RWPE1 (cell line): ENCODE measurements at places on chromosomes 11 and 22.

DNA sequence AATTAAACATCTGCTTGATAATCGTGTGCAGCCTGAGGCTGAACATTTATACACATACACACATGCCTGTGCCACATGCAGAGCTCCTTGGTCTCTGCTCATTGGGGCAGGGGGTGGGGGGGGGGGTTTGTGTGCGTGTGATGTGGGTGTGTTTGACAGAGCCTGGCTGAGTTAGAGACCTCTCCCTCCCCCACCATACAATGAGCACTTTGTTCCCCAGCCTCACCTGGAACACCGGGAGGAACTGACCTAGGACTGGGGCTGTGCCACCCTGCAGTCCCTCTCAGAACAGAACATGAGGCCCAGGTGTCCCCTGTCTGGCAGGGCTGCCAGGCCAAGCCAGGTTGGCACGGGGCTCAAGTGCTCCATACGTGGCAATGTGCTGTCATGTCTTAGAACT lies 96.6 kb downstream of the TP53I11 start:
- no peak for DNase-seq

GRCh38 chr11:102800767-102801166 lies 2.8 kb upstream of the MMP1 start:
- no peak for DNase-seq

DNA sequence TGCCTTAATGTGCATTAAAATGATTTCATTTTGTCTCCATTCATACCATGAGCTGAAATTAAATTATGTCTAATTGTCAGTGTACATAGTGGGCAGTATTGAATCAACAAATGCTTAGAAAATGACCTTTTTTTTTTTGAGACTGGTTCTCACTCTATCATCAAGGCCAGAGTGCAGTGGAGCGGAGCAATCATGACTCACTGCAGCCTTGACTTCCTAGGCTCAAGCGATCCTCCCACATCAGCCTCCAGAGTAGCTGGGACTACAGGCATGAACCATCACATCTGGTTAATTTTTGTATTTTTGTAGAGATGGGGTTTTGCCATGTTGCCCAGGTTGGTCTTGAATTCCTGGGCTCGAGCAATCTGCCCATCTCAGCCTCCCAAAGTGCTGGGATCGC lies 117.0 kb upstream of the BLID start:
- no peak for DNase-seq

DNA sequence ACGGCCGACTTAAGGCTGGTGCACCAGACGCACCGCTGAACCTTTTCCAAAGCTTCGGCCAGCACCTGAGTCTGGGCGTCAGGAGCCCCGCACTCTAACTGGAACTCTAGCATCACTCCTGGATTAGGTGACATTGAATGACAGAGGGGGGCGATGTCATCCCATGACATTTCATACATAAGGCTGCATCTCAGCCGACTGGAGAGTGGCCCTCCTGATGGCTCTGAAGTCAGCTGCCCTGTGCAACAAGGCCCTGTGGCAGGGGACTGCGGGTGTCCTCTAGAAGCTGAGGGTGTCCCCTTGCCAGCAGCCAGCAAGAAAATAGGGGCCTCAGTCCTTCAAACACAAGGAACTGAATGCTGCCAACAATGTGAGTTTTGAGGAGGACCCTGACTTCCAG lies 10.1 kb upstream of the FADS3 start:
- DNase-seq = no peak

- no peak for DNase-seq
Measured at GRCh38 chr11:71307811-71308645, 55.7 kb upstream of the SHANK2 start.

DNA sequence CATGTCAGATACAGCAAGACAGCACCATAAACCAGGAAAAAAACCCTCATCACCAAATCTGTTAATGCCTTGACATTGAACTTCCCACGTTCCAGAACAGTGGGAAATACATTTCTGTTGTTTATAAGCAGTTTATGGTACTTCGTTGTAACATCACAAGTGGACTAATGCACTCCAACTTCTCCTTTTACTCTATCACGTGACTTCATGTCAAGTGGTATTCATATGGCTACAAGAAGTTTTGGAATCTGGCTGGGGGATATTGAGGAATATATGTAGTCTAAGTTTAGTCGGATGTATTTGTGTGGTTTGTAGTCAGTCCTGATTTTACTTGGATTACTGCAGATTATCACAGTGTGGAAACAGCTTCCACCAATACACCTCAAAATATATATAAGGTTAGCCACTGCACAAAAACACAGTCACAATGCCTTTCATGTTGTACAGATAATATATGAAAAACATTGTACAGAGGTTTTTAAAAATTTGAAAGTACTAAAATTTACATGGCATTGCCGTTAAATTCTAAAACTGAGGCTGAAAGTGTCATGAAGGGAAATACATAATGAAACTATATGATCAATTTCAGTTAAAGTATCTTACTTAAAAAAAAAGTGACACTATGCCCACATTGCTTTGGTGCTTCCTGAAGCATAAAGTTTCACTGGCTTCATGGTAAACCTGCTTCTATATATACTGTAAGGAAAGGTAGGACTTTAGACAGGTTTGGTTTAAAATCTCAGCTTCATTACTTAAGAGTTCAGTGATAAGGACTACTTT lies 134.1 kb downstream of the CASP12 start:
- no peak for DNase-seq

- DNase-seq = no peak
Measured at GRCh38 chr11:13552784-13553183, 57.0 kb upstream of the PTH start.

DNA sequence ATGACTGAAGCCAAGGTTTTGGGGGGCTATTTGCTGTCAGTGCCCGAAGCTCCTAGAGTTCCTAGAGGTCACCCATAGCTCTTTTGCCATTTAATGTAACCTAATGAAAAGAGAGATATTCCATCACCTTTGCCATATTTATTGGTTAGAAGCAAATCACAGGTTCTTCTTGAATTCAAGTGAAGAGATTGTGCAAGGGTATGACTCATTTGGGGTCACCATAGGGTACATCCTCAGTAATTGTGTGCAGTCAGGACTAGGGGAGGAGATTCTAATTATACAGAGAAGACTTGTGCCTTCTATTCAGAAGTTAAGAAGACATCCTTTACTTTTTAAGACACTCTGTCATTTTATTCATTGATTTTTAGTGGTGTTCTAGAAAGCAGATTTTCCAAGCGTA lies 6.9 kb upstream of the PRAME start:
- DNase-seq = peak; percentile 17

GRCh38 chr22:43234264-43234988 lies 47.5 kb upstream of the TTLL12 start:
- no peak for DNase-seq

DNA sequence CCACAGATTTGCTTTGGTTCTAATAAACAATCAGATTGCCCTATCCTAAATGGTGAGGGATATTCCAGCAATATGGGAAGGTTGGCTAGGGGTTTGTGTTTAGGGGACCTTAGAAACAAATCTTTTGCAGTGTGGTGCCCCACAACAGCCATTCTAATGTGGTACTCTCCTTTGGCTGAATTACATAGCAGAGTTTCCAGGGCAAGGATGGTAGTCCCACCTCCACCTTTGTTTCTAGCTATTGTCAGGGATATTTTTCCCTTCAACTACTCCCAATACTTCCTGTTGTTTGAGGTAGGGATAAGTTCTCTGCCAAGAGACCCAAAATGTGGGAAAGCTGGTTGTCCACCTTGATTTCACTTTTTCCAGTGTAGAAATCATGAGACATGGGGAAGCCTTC lies 494.7 kb upstream of the CHORDC1 start:
- no peak for DNase-seq

DNA sequence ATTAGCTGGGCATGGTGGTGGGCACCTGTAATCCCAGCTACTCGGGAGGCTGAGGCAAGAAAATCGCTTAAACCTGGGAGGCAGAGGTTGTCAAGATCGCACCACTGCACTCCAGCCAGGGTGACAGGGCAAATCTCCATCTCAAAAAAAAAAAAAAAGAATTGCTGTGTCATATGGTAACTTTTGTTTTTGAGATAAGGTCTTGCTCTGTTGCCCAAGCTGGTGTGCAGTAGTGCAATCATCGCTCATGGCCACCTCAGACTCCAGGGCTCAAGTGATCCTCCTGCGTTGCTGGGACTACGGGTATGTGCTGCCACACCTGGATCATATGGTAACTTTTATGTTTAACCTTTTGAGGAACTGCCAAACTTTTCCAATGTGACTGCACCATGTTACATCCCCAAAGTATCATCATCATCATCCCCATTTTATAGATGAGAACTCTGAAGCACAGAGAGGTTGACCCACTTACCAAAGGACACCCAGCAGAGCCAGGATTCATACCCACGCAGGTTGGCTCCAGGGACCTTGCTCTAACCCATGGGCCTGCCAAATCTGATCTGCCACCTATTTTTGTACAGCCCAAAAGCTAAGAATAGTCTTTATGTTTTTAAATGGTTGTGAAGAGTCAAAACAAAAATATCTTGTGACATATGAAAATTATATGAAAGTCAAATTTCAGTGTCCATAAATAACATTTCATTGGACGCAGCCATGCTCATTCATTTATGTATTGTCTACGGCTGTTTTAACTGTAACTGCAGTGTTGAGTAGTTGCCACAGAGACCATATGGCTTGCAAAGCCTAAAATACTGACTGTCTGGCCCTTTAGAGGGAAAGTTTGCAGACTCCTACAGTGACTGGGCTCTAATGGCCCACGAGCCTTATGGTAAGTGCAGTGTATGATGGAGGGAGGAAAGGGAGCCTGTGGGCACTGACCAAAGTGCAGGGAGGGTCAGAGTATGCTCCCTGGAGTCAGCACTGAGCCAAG lies 45.3 kb downstream of the GDPD5 start:
- DNase-seq = no peak

GRCh38 chr11:33248416-33248971 lies 8.7 kb upstream of the HIPK3 start:
- DNase-seq = peak; percentile 42

GRCh38 chr11:47667135-47667534 lies 24.8 kb upstream of the MTCH2 start:
- DNase-seq = no peak

DNA sequence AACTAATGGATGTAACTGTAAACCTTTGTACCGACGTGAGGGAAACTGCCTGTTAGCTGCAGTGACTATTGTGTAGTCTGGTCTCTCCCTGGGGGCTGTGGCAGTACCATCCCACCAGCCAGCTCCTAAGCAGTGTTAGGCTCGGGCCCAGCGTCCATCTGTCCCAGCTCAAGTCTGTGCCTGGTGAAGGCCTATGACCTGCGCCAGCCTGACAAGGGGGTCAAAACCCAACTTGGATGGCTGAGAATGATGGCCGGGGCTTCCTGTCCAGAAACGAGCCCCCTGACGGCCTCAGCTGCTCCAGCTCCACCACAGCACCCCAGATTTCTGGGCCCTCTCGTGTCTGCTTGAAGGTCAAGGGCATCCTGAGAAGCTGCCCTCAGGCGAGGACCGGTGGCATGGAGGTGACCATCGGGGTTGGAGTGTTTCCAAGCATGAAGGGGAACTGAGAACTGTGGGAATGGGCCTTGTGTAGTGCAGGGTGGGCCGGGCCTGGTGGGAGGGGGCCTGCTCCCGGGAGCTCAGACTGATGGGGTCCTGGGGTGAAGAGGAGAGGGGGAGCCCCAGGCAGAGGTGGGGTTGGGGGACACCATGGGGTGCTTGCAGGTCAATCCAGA lies 14.3 kb upstream of the SPI1 start:
- DNase-seq = no peak

DNA sequence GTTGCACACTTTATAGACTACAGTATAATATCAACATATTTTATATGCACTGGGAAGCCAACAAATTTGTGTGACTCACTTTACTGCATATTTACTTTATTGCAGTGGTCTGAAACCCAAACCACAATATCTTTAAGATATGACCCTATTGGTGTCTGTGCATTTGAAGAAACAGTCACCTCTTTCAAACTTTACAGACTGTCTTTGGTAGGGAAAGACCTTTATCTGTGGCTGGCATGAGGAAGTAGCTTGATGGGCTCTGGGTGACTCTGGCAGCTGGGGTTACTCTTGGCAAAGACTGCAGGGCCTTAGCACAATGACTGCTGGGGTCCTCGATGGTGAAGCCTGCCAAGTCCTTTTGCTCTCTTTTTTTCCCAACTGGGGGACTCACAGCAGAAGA lies 21.3 kb upstream of the ABTB2 start:
- no peak for DNase-seq

- DNase-seq = no peak
Measured at GRCh38 chr11:101288392-101288791, 158.8 kb upstream of the PGR start.

DNA sequence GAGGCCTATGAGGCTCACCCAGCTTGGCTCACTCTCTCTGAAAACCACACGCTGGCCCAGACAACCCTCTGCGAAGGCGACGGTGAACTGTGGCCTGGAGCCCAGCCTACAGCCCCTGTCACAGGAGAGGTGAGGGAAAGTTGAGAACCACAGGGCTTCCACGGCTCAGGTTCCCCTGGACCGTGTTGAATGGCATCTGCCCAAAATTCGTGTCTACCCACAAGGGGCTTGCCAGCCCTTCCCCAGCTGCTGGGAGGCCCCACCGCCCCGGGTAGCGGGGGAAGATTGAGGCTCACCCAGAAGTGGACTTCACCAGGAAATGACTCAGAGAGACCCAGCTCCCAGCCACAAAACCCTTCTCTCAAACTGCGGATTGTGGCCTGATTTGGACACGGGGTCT lies 197.1 kb downstream of the CTTN start:
- no peak for DNase-seq

DNA sequence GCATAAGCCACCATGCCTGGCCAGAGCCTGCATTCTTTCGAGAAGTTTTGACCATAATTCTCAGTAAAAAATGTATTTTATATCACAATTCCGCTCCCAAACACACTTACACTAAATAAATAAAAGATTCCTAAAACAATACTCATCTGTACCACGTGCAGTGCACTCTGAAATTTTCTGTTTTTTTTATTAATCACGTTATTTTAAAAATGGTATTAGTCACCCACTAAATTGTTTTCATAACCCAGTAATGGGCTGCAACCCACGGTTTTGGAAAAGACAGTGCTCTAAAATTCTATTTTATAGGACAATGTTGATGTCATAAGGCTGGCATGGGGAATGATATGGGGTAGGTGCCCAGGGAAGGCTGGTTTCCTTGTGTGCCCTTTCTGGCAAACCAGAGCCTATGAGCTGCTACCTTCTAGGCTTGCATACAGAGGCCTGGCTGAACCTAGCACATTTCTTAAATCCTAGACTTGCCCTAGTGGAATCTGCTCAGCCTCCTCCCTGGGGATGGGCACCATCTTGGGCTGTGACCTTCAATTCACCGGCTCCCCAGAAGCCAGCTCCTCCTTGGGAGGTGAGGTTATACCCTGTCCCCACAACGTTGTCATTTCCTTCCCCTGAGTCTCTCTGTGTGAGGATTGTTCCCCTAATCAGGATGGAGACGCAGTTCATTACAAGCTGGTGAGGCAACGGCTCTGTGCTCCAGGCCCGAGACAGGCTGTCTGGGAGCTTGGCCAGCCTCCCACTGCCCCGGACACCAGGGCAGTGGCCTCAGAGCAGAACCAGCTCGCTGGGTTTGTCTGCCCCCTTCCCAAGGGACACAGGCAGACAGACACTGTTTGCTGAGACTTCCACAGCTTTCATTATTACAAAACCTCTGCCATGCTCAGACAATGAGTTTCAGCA lies 116.5 kb upstream of the NAV2 start:
- peak; percentile 77 for DNase-seq
